ENCODE measurements at places on chromosomes 6 and 20.
A peak's percentile ranks its signal among the peaks of the same experiment; 100 is the strongest.

DNA sequence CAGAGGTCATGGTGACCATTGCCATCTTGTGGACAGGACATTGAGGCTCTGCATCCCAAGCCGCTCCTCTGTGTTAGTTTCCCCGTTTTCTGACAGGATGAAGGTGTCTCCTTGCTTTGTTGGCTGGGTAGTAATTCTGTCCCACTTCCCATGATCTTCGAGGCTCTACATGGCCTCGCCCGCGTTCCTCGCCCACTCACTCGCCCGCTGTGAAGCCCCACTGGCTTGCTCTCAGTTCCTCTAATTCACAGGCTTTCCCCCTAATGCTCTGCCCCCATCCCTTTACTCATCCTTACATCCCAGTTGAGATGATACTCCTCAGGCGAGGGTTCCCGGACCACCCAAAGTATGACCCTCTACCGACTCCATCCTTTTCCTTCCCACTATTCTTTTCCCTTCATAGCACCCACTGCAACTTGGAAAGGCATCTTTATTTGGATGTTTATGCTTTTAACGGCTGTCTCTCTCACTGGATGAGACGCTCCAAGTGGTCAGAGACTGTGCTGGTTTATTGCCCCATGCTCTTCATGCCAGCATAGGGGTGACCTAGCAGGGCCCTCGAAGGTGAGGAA lies 511 bp upstream of the SLC35B2 start:
- DNase-seq: no peak

GRCh38 chr20:22020201-22020600 lies 314.7 kb downstream of the PAX1 start:
- no peak for DNase-seq

- peak; percentile 7 for DNase-seq
Measured at GRCh38 chr20:33811776-33812151, 616 bp downstream of the CHMP4B start.

- DNase-seq: no peak
Measured at GRCh38 chr6:79186564-79186963, 47.9 kb downstream of the HMGN3 start.

GRCh38 chr20:37408302-37409193 lies 62.6 kb downstream of the SRC start:
- DNase-seq: no peak

- no peak for DNase-seq
Measured at GRCh38 chr20:8790442-8791074, 278.3 kb upstream of the PLCB4 start.

DNA sequence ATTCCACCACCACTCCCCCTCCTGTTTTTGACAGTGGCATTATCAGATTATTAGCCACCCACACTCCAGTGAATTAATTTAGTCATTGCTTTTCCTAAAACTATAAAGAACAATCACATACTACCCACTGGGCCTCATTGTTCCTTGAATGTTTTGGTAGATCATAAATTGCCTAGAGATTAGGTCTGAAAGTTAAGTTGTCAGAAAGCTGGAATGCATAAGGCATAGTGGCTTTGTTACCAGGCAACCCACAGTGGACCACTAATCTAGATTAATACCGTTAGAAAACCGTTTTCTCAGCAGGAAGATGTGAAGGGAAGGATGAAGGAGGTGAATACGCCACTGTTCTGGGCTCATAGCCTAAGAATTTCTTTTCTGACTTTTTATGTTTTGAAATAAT lies 75.6 kb downstream of the SAMD3 start:
- DNase-seq: no peak

GRCh38 chr20:32523613-32524213 lies 61.4 kb downstream of the NOL4L start:
- DNase-seq: no peak
